ENCODE measurements at places on chromosomes 1 and 21.
A peak's percentile ranks its signal among the peaks of the same experiment; 100 is the strongest.

DNA sequence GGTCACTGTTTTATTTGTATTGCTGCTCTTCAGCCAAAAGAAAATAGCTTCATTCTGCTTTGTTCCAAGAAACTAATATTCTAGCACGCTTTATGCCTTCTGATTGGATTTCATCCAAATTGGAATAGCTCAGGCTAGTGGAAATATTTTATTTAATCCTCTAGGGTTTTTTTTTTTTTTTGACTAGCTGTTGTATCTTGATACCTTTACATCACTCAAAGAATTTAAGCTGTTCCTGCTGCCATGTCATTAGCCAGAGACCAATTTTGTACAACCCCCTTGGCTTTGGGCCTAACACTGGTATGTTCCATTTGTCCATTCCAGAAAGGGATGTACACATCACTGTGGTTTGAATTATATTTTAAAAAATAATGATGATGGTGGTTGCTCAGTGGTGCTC, 103.0 kb downstream of the DISC1 start:
- no peak for DNase-seq

- DNase-seq: peak; percentile 29
These were observed 392.5 kb upstream of the PTBP2 start for GRCh38 chr1:96329121-96329520.

DNA sequence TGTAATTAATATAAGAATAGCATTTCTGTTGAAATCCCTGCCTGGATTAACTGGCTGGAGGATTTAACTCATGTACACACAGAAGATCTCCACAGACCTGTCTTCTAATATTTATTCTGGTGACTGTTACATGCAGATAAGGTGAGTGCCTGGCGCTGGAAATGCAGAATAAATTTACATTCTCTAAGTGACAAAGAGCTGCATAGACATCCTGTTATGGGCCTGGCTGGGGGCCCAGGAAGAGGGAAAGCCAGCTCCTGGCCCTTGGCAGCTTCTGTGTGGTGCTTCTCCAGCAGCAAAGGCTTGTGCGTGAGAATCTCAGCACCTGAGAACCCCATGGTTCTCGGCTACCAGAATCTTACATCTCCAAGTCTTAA, 446.6 kb downstream of the PTPRU start:
- DNase-seq: no peak

DNA sequence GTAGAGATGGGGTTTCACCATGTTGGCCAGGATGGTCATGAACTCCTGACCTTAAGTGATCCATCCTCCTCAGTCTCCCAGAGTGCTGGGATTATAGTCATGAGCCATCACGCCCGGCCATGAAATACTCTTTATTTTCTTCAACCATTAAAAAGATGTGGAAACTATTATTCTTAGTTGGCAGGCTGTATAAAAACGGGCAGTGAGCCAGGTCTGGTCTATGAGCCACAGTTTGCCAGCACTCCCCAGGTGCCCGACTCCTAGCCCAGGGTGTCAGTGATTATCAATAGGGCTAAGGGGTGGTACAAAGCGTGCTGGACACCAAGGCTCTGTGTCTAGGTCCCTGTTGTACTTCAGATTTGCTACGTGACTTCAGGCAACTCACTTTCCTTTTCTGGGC, 3.7 kb upstream of the TMEM61 start:
- no peak for DNase-seq

DNA sequence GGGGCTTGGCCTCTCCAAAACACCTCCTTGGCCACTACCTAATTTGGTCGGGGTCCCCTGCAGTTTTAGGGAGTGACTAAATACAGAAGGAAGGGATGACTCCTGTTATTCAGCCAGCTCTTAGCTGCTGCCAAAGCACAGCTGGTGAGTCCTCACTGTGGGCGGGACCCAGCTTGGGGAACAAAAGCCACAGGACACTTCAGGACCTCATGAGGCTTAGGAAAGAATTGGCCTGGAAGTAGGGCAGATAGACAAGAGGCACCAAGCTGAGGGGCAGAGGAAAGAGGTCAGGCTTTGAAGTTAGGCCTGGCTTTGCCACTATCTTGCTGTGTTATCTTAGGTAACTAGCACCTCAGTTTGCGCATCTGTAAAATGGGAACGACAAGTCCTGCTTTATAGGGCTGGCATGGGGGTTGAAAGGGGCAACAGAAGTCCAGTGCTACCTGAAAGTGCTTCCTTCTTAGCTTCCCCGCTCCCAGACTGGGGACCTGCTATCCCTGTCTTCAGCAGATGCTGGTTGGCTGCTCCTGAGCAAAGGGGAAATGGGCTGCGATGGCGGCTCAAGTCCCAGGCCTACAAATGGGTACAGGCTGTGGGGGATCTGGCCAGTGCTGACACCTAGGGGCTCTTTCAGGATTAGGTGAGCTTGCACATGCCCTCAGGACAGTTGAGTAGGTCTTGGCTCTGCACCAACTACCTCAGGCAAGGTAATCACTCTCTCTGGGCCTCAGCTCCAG, 15.7 kb downstream of the IFI6 start:
- DNase-seq: peak; percentile 92

Measured in inflammatory macrophage (primary cell).